ENCODE measurements at places on chromosomes 3 and 15.
A peak's percentile ranks its signal among the peaks of the same experiment; 100 is the strongest.

GRCh38 chr3:46695177-46695961 is 1.9 kb upstream of the ALS2CL start:
- peak; percentile 65 for DNase-seq

- DNase-seq = no peak
These were observed 140.5 kb upstream of the ADAMTS9 start for GRCh38 chr3:64828276-64828675.

DNA sequence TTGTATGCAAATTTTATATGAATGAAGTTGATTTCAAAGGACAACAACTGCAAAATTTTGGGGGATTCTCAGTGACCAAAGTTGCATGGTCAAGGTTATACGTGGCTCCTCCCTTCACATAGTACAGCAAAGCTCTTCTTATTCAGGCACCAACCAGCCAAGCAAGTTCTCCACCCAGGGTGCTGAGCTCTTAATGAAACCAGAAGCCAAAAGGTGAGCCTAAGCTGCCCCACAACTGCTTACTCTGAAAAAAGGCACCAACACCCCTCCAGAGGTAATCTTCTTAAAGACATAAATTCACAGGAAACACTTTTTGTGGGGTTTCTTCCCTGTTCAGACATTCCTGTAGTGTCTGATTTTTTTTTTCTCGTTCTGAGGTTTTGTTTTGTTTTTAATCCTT is 106.1 kb upstream of the GMNC start:
- no peak for DNase-seq

DNA sequence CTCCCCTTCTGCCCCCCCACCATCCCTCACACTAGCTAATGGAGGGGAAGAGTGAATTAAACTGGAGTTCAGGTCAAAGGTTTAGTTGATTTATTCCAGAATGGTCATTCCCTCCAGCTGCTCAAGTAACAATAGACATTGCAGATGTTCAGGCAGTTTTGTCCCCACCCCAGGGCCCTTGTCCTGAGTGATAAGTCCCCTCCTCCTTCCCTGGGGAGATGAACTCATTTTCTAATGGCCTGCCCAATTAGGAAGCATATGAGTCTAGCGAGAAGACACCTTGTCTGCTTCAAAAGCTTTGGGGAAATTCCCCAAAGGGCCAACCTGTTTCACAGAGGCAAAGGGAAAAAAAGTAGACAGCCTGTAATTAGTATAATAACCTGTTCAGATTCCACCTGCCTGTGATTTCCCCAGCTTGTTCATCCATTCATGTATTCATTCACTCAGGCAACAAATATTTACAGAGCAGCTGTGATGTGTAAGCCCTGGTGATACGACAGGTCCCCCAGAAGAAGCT is 165.3 kb downstream of the SHQ1 start:
- DNase-seq = no peak

DNA sequence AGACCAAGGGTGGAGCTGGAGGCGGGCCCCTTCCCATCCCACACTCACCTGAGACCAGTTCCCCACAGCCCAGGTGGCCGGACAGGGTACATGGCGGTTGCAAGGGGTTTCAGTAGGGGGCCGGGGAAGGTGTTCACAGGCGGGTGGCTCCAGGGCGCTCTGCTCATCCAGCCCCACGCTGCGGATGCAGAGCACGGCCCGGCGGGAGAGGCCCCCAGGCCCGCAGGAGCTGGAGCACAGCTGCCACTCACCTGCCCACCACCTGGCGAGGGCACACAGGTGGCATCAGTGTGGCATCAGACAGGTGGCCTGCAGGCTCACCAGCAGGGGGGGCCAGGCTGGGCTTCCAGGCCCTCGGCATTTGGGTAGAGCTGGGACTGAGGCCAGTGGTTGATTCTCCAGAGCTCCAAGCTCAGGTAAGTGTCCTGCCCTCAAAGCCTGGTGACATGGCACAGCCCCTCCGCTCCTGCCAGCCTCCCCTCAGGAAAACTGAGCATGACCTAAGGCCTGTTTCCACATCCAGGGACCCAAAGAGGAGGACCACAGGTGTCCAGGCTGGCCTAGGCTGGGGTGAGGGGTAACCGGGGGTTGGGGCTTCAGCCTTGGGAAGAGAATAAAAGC is 43.8 kb downstream of the ADAMTS7 start:
- no peak for DNase-seq

DNA sequence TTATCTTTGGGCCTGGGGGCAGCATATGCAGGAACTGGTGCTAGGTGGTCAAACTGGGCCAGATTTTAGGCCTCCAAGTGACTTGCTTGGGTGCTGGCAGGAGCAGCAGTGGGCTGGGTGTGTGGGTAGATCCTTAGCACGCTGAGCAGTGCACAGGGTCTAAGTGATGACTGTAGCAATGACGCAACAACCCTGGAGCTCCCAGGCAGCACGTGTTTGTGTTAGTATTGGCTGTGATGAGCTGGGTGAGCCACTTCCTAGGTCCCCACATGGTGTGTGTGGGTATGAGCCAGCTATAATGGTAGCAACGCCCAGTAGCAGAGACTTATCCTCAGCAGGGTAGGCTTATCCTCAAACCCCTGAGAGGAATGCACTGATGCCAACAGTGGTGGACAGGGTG is 570.6 kb upstream of the ROBO1 start:
- no peak for DNase-seq

DNA sequence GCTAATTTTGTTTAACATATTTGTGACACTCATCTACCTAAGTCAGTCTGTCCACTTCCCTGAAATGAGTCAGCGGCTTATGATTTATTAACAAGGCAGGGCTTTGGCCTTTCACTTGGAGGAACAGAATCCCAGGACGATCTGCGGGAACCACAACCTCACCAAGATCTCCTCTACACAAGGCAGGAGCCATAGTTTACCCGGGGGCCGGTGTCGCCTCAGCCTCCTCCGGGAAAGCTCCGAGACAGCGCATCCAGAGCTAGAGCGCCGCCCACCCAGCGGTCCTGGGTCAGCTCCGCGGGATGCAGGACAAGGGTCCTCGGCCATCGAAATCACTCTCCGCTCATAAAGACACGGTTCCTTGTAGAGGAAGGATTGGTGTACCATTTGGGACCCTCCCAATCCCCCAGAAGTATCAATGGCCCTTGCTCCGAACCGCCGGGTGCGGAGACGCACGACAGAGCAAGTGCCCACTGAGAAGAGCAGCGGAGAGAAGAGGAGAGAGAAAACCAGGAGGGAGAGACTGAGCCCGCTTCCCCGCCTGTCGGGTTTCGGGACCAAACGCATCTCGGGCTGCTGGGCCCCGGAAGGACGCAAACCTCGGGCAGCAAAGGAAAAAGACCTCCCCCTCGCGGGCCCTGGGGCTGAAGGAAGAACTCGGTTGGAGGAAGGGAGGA is 13.1 kb upstream of the ALCAM start:
- no peak for DNase-seq

- DNase-seq = no peak
These were observed 24.7 kb downstream of the GPR15 start for GRCh38 chr3:98556164-98557130.

DNA sequence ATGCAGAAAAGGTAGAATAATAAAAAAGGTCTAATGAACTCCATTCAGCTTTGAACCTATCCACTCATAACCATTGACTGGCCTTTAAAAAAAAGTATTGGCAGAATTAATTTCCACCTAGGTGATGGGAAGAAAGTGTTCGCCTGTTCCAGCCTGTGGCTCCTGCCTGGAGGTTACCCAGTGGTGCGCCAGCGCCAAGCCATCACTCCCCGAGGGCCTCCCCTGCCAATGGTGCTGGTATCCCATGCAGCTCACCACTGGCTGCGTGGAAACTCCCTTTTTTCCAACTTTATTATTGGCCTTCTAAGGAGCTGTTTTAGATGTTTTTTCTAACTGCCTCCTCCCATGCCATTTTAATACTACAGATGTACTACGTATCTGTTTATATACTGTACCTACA is 29.4 kb downstream of the NIPA2 start:
- DNase-seq = no peak

GRCh38 chr15:89646416-89647141 is 8.7 kb downstream of the KIF7 start:
- no peak for DNase-seq

- no peak for DNase-seq
These were observed 84.3 kb downstream of the ARPP21 start for GRCh38 chr3:35723480-35724097.

DNA sequence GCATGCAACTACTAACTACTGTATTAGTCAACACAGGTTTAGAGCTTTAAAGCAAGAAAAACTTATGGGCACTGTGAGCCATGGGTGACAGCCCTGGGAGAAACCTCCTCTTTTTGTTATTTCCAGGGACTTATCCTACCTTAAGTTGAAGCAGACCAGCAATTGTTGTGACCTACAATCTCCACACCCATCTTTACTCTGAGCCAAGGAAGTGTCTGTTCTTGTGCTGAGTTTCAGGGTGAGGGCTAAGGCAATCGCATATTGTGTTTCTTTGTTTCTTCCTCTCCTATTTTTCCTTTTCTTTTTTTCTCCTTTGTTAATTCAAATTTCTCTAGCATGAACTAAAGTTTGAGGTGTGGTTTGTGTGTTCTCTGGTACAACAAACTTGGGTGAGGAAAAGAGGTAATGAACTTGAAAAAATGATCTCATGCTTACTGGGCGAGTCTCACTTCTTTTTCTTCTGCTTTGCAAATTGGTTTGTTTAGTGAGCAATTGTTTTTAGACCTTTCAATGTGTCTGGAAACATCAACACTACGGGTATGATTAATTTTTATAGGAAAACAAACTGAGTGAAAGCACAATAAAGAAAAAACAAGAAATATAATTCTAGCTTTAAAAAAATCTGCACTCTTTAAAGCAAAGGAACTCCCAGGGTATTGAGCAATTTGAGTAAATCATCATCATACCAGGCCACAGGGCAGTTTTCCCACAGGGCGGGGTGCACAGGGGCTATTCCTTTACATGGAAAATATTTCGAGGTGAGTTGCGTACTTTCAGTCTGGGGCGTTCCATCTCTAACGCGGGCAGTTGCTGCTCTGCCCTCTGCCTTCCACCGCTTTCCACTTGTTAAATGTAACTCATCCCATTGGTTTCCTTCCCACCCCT is 2.7 kb downstream of the UPK1B start:
- no peak for DNase-seq

DNA sequence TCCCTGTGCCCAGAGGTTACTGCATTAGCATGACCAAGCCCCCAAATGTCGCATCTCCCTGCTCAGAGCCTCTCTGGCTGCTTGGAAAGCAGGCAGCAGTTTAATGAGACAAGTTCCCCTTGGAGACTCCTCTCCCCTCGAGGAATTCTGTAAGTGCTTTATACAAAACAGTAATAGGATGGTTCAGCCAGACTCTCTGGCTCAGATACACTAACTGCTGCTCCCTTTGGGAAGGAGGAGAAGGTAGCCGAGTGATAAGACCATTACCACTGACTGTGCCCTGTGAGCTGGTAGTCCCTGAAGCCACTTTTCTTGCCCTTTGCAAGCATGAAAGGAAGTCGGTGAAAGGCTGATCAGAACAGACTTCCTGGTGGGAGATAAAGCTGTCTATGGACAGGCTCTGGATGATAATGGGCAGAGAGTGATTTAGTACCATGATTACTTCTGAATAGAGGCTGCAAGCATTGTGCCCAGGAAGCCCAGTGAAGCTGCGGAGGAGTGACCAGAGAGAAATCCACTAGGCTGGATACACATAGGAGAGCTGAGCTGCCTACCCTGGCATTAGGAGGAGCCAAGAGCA is 100.8 kb downstream of the SEMA6D start:
- no peak for DNase-seq

GRCh38 chr3:29283231-29284119 is 2.6 kb downstream of the RBMS3 start:
- no peak for DNase-seq

DNA sequence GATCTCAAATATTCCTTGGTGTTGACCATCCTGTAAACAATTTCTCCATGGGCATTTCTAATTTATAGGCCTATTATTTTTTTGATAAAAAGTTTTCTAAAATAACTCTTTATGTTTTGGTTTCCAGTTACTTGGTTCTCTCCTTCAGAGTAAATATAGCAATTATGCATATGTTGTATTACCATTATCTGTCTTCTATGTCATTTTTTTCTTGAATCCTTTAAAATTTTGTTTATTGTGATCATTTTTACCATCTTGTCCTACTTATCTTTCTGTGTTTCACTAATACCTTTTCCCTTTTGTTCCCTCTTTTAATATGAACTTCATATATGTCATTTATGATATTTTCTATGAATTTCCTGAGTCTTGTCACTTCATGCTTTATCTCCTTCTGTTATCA is 341.1 kb downstream of the PDCD6IP start:
- DNase-seq = no peak

- DNase-seq = no peak
These were observed 509.6 kb upstream of the SUCLG2 start for GRCh38 chr3:68163968-68164367.

DNA sequence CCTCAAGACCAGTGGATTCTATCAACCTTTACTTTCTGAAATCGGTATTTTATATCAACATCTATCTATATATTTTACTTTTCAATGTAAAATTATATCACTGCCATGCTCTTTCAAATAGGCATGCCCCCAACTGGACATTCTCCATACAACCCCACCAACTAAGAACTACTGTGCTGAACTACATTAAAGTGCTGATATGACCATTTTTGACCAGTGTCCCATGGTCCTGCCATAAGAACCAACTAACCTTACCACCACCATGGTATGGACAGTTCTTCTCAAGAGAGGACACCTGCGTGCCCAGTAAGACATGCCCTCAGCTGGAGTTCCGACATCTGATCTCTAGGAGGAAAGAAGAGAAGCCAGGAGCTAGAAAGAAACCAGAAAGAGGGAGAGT is 15.6 kb downstream of the POMGNT2 start:
- no peak for DNase-seq

DNA sequence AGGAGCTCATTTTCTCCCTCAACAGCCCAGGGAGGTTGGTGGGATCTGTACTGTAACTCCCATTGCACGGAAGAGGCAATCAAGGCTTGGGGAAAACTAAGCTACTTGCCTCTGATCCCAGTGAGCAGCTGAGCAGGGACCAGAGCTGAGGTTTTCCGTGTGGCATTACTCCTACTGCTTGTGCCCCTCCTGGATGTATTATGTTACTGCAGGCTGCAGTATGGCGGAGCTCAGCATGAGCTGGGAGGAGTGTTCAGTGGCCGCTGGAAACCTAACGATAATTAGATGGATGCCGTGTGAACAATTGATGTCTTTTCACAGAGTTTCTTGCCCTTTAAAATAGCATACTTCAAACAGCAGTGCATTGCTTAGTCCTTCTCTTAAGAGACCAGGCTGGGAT is 2.0 kb upstream of the TPRG1 start:
- no peak for DNase-seq

DNA sequence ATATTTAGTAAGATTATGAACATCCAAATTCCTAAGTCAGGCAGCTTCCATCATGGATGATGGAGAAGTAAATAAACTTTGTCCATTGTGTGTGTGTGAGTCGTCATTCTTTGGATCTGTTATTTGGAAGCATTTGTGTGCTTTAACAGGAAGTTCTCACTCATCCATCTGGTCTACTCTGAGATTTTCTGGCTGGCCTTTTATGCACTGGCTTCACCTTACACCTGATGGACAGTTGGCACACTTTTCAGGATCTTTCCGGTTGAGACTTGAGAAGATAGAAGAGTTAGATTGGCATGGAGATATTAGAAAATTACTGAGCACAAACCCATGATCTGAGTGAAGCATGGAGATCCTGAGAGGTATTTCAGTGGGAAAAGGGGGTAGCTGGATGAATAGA is 12.6 kb downstream of the SYNPR start:
- no peak for DNase-seq

- DNase-seq = no peak
These were observed 181.4 kb downstream of the SMAD6 start for GRCh38 chr15:66883284-66883911.

- no peak for DNase-seq
These were observed 8.8 kb upstream of the SLC15A2 start for GRCh38 chr3:121885386-121885785.

GRCh38 chr3:169091196-169091823 is 572.2 kb downstream of the MECOM start:
- no peak for DNase-seq

GRCh38 chr3:23550402-23550801 is 255.4 kb upstream of the UBE2E1 start:
- DNase-seq = no peak

Data from WERI-Rb-1 (cell line).